Retinal pigment epithelial cell (primary cell): ENCODE measurements at places on chromosomes 7 and 10.

GRCh38 chr7:44239361-44239760 is 38.6 kb downstream of the YKT6 start:
- no peak for DNase-seq

DNA sequence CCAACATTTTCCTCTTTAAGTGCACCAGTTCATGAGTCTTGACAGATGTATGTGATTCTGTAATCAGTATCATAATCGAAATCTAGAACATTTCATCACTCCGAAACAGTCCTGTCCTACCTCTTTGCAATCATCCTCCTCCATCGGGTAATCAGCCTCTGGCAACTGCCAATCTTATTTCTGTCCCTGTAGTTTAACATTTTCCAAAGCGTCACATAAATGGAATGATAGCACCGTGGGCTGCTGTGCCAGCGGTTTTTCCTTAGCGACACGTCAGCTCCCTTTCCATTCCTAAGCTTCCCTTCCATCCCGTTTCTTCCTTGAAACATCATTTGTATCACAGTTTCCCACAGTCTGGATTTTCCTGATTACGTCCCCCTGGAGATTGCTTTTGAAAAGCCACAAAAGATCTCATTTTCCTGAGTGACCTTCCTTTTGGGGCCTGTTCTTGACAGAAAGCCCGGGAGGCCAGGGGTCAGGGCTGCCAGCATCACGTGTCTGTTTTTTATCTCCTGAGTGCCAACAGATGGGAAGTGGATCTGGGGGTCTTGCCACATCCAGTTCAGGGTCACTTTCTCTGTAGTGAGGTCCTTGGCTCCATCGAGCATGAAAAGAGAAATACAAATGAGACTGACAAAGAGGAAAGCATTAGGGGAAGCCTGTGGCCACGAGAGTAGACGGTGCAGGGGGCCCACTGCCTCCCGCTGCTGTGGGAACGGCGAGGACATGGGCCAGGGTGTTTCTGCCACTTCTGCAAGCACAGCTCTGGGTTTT is 31.6 kb downstream of the TMEM120A start:
- DNase-seq, result no peak

DNA sequence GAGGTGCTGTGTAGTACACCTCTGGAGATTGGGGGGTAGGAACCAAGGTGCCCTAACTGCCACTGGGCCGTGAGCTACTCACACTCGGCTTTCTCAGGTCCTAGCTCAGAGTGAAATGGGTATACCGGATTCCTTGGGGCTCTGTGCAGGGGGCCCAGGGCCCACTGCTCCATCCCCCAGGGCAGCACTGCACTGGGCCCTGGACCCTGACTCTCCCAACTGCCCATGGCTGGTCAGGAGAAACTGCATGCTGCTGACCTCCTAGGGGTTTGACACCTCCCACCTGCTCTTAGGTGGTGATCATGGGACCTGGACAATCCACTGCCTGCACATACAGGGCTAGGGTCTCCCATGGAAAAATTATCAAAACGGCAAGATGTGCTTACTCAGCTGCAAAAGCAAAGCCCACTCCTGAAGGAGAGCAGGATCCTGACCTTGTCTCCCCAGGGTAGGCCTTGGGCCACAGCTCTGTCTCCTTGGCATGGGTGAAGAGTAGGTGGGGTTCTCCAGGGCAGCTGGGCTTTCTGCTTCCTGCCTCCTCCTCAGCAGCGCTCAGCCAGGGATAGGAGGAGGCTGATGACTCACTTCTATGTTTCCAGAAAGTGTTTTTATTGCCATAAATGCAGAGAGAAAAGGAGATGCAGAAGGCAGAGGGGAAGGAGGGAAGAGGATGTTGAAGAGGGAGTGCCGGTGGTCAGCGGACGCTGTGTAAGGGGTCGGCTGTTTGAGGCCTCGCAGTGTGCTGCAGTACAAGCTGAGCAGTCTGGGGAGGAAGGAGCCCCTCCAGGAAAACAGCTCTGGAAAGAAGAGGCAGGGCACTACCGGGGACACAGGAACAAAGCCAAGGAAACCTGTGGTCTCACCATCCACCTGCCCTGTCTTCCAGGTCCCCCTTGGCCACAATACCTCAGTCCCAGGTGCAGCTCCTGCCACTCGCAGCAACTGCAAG is 107.8 kb downstream of the ARHGAP22 start:
- peak; percentile 17 for DNase-seq

DNA sequence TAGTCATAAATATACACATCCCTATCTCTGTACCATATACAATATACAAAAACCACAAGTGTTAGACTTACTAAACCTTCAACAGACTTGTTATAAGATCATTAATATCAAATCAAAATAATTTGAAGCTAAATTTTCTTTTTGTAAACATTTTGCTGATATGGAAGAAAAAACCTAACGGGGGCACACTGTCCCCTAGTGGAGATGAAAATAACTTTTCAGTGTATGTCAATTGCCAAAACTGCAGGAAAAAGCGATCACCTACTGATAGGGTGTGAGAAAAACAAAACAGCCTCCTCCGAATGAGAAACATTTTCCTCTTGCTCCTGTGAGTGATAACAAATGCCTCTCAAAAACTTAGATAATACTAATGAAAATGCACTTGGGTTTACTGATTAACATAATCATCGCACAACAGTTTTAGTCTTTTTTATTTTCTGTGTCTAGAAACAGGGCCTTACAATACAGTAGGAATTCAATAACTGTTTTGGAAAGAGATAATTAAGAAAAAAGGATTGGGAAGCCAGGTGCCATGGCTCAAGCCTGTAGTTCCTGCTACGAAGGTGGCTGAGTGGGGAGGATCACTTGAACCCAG is 322.7 kb downstream of the CRPPA start:
- no peak for DNase-seq

- no peak for DNase-seq
Observed at GRCh38 chr10:13593535-13593934, 6.8 kb downstream of the PRPF18 start.

- no peak for DNase-seq
Observed at GRCh38 chr7:47303695-47304453, 278.0 kb downstream of the TNS3 start.

GRCh38 chr7:114931656-114932011 is 9.7 kb downstream of the MDFIC start:
- DNase-seq, result no peak

DNA sequence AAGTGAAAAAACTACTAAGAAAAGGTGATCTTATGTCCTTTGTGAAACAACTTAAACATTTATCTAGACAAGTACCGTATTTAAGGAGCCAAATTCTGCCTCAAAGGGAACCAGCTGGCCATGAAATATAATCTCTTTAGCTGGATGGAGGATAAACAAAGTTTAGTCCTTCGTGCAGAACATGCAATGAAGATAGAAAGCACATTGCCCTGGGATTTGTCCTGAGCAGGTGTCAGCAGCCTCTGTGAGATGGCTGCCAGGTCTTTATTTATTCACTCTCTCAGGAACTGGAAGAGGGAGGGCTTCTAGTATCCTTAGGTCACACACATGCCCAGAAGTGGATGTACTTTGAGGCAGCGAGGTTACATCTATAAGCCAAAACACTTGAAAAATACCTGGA is 57.4 kb upstream of the CASD1 start:
- no peak for DNase-seq

DNA sequence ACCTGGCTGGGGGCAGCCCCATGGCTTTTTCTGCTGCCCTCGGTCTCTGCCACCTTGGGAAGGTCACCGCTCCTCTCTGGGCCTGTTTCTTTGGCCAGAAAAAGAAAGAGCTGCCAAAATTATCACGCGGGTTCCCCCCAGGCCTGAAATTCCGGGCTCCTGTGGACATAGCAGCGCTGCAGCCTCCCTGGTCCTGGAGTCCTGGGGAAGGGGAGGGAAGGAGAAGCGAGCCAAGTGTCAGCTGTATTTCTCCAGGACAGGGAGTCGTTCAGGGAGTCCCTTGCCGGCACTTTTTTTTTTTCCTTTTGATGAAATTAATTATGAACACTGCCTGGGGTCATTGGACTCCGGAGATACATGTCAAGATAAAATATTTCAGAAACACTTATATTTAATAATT is 152.3 kb upstream of the GPR26 start:
- no peak for DNase-seq

DNA sequence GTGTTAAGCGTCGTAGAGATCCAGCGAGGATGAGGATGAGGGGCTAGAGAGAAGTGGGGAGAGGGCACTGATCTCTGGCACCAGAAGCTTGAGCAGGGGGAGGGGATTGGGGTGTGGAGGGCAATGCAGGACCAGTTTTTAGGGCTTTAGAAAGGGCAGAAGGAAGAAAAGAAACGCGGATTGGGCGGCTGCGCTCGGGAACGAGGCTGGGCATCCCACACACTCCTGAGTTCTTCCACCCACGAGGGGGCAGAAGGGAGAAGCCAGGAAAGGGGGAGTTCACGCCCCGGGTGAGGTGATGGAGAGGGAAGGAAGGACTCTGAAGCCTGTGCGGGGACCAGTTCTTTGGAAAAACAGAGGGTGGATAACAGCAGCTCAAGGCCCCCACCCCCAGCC is 6.1 kb upstream of the VGF start:
- no peak for DNase-seq

GRCh38 chr10:63534723-63535122 is 13.5 kb downstream of the REEP3 start:
- DNase-seq, result no peak

- no peak for DNase-seq
Observed at GRCh38 chr10:9035355-9035754, 980.9 kb downstream of the GATA3 start.

- DNase-seq, result no peak
Observed at GRCh38 chr7:132055336-132056120, 499.1 kb upstream of the PODXL start.

- DNase-seq, result no peak
Observed at GRCh38 chr7:128347647-128348097, 4.0 kb upstream of the RBM28 start.

DNA sequence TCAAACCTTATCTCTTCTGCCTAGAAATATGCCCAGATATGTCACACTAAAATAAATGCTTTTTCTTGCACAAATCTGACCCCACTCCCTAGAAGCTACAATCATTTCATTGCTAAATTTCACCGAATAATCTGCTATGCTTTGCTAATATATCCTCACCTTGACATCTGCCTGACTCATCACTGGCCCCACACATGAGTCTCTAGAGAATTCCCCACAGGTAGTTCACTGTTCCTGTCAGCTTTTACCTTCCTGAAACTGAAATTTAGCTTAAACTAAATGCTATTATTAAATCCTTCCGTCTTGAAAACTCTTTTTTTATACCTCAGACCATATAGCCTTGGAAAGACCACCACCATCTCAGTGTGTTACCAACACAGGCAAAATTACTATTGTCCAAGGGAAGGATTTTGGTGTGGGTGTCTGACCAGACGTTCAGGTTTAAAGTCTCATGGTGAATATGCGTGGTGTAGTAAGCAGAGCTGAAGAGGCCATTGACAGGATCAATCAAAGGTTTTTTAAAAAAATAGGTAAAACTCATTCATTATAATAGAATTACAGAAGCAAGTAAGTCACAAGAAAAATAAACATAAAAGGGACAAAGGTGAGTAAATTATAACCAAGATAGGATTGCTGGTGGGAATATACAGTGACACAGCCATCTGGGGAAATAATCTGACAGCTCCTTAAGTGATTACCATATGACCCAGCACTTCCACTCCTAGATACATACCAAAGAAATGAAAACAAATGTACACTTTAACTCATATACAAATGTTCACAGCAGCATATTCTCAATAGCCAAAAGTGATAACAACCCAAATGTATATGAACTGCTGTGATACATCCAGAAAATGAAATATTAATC is 173.5 kb downstream of the KMT2E start:
- DNase-seq, result no peak

GRCh38 chr10:121668314-121669027 is 70.2 kb upstream of the FGFR2 start:
- no peak for DNase-seq

- DNase-seq, result no peak
Observed at GRCh38 chr7:111223802-111224253, 132.9 kb downstream of the LRRN3 start.

- DNase-seq, result no peak
Observed at GRCh38 chr7:114048386-114049235, 129.8 kb upstream of the PPP1R3A start.

GRCh38 chr10:95181726-95182125 is 12.3 kb upstream of the ACSM6 start:
- no peak for DNase-seq

- DNase-seq, result peak; percentile 61
Observed at GRCh38 chr10:13712837-13713581, 126.2 kb downstream of the PRPF18 start.

- no peak for DNase-seq
Observed at GRCh38 chr7:139570119-139570518, 46.6 kb downstream of the CLEC2L start.

GRCh38 chr10:61140765-61141392 is 196.9 kb upstream of the RHOBTB1 start:
- peak; percentile 43 for DNase-seq

GRCh38 chr10:8379906-8380832 is 325.7 kb downstream of the GATA3 start:
- DNase-seq, result no peak
